ENCODE measurements at places on chromosomes 4 and X.
A peak's percentile ranks its signal among the peaks of the same experiment; 100 is the strongest.

DNA sequence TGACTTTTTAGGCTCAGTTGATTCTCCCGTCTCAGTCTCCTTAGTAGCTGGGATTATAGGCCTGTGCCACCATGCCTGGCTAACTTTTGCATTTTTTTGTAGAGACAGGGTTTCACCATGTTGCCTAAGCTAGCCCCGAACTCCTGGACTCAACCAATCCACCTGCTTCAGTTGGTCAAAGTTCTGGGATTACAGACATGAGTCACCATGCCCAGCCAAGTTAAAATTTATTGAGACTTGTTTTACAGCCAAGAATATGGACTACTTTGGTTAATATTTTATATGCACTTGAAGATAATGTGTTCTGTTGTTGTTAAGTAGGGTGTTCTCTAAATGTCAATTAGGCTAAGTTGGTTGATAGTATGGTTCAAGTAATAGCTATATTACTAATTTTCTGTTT is 58.7 kb downstream of the CYTL1 start:
- no peak for DNase-seq

DNA sequence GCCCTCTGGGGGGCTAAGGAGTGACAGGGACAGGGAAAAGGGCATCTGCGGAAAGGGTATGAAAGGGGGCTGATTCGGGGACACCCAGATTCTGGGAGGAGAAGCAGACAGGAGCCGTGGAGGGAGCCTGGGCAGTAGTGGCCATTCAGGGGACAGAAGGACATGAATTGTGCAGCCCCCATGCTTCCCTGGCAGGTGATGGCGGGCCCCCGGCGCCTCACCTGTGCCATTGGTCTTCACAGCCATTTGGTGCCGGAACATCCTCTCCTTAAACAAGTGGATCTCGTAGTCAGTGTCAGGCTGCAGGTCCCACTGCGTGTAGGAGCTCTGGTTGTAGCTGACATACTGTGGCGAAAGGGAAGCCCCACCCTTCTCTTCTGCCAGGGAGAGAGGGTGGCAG is 21.9 kb downstream of the L1CAM start:
- no peak for DNase-seq

GRCh38 chr4:13525606-13526281 is 18.6 kb downstream of the NKX3-2 start:
- no peak for DNase-seq

GRCh38 chrX:16825264-16826035 is 39.2 kb downstream of the TXLNG start:
- no peak for DNase-seq

GRCh38 chr4:108851366-108851765 is 88.5 kb upstream of the ETNPPL start:
- DNase-seq, result no peak

- no peak for DNase-seq
Observed at GRCh38 chr4:15777697-15778288, 335 bp upstream of the CD38 start.

DNA sequence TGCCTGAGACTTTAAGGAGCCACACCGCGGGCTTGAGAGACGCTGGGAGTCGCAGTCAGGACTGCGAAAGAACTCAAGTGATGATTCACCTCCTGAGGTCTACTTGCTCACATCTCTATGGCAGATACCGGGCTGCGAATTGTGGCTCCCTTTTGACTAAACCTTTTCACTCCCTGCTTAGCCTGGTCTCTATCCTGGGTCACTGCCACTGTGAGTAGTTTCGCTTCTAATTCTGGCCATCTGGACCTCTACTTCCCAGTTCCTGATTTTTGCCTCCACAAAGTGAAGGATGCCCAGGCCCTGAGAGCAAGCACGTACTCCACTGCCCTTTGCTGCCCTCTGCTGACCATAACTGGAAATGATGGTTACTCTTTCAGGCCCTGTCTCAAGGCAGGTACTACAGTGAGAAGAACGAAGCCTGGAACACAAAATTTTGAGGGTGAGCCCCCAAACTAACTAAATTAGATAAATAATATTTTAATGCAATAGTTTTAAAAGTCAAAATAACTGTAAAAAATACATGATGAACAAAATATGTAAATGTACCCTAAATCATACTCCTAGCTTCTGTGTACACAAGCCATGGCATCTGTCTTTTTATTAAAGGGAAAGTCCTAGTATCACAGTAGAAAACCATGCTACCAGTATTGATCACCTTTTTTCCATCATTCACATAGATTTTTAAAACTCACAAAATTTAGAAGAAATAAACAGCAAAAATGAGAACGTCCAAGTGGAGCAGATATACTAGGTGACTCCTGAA is 16.7 kb downstream of the MAD2L1 start:
- peak; percentile 81 for DNase-seq

GRCh38 chr4:136810626-136811025 is 721.7 kb downstream of the PCDH18 start:
- DNase-seq, result no peak

GRCh38 chr4:384311-385010 is 46.8 kb downstream of the ZNF141 start:
- no peak for DNase-seq

- no peak for DNase-seq
Observed at GRCh38 chr4:178215763-178216162, 773.5 kb upstream of the AGA start.

- DNase-seq, result no peak
Observed at GRCh38 chrX:135315864-135316263, 6.6 kb downstream of the ETDC start.

Data from Caco-2 (cell line).